ENCODE measurements at places on chromosomes 12 and 14.

DNA sequence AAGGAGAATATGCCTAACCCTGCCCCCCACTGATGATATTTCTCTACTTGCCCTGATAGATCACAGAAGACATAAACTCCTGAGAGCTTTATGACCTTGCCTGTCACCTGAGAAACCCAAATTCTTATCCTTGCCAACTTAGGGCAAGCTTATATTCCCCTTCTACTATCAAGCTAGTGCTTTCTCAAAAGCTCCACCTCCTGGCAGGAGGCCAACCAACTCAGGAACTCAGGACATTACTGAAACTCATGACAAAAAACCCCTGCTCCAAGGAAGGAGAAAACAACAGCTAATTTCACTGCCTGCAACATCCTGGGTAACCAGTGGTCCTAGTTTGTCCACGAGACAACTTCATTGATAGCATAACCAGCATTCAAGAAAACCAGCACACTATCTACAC lies 60.9 kb upstream of the FSCB start:
- DNase-seq = no peak

GRCh38 chr14:68337279-68337678 lies 455.6 kb downstream of the ZFP36L1 start:
- DNase-seq = no peak

DNA sequence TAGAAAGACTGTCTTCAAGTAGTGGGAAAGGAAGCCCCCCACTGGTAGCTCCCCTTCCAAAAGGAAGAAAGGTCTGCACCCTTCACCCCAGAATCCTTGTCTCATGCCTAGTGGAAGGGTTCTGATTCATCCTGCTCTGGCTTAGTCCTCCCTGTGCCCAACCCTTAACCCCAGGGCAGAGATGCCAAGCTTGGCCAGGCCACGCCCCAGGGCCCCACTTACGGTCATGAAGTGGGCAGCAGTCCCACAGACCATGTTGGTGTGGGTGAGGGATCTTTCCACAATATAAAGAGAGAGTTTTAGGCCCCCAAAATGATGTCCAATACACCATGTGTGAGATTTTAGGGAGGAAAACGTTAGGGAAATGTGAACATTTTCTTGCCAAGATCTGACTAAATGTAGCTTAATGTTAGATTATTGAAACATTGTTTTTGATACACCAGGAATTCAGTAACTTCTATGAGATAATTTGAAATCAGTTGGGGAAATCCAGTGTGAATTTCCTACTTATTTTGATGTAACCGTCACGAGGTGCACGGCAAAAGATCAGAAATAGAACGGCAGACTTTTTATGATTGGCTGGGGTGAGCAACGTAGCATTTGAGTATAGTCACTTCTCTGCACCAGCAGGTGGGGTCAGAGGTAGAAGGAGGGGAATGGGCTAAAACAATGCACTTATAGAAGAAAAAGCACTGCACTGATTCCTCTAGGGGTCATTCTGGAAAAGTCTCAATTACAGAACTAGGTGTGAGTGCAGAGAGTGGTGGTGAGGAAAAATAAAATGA lies 8.2 kb upstream of the SSPN start:
- no peak for DNase-seq

GRCh38 chr12:29505122-29505521 lies 7.6 kb upstream of the OVCH1 start:
- DNase-seq = no peak

DNA sequence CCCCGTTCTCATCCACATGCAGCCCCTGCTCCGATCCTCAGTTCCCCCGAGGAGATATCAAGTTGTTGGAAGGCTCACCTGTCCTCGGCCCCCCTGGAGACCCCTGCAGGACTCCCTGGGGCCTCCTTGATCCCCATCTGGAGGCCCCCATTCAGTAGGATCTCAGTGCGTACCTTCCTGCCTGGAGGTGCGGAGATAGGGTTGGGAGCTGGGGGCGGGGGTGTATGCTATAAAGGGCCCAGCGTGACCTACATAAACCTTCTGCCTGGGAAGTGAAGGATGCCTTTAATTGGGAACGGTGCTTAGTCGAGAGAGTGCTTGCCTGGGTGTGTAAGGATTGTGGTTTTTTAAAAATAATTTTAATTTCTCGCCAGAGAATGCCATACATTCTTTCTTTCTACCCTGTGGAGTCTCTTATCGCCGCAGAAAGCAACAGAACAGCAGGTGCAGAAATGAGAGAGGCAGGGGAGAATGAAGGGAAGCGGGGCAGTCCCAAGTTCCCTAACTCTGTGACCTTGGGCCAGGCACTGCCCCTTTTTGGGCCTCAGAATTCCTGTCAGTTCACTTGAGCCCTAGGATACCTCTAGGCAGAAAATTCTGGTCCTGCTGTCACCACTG lies 153.7 kb downstream of the TSPAN9 start:
- DNase-seq = no peak

DNA sequence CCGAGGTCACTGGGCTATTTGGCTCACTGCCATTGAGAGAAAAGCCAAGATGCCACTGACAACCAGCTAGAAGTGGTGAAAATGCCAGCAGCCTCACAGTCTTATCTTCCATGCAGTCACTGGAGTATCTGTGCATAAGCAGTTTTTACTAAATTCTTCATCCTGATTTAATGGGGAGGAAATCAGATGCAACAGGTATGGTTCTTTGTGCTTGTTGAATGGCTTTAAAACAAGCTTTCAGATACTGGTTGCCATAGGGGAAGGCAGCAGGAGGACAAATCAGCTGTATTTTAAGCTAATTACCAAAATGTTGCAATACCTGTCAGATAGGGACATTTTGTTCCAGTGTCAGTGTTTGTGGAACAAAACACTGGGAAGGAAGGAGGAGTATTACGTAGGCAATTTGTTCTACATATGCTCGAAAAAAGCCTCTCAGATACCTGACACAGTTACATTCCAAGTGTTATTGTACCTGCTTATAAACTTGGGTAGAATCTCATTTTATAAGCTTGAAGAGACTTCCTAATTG lies 54.1 kb upstream of the ARHGAP5 start:
- DNase-seq = peak; percentile 14

- DNase-seq = no peak
Observed at GRCh38 chr12:122189626-122190475, 6.9 kb downstream of the LRRC43 start.

- no peak for DNase-seq
Observed at GRCh38 chr12:119949594-119949993, 39.4 kb upstream of the BICDL1 start.

DNA sequence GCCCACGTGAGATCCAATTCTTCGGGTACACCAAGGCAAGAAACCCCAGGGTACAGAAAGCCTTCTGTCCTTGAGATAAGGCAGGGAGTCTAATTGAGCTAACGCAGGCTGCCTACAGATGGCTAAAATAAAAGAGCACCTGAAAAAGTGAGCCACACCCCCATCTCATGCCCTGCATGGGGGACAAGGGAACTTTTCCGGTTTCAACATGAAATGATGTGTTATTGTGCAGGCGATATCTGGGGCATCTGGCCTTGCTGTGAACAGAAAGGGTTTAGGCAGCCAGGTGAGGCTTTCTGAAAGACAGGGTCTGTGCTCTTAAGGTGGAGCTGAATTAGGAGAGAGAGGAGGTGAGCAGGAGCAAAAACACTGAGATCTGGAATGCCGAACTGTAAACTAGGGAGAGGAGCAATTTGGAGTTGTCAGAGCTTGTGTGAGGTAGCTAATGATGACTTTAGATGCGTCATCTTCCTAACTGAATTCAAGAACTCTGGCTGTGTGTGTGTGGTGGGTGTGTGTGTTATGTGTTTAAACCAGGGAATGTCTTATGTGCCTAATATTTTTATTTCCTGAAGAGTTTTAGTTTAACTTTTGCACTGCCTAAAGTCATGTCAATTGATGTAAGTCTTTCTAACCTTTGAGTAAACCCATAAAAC lies 20.1 kb upstream of the LDHB start:
- no peak for DNase-seq

DNA sequence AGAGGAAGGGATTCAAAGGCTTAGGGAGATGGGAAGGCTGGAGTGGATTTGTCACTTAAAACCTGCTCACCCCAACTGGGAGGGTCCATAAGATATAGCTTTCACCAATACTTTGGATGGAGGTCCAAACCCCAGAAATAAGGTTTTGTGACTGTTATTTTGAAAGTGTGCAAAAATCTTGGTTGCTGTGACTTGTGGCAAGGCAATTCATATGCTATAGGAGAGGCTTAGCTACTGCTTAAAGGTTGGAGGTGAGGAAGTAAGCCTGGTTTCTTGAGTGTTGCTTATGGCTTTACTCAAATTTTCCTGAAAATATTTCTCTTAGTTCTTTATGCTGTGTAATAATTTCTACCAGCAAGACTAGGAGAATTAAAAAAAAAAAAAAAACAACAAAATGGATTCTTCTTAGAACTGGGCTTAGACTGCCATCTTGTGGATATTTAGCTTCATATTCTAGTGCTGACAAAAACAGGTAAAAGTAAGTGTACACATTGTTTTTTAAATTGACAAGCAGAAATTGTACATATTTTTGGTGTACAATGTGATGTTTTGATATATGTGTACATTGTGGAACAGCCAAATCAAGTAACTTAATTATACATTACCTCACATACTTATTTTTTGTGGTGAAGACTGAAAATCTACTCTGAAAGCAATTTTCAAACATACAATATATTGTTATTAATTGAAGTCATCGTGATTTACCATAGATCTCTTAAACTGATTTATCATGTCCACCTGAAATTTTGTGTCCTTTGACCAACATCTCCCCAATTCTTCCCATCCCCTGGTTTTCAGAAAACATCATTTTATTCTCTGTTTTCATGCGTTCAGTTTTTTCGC lies 23.0 kb downstream of the PDE6H start:
- peak; percentile 56 for DNase-seq

GRCh38 chr14:69345402-69345801 lies 52.7 kb downstream of the ERH start:
- DNase-seq = no peak

DNA sequence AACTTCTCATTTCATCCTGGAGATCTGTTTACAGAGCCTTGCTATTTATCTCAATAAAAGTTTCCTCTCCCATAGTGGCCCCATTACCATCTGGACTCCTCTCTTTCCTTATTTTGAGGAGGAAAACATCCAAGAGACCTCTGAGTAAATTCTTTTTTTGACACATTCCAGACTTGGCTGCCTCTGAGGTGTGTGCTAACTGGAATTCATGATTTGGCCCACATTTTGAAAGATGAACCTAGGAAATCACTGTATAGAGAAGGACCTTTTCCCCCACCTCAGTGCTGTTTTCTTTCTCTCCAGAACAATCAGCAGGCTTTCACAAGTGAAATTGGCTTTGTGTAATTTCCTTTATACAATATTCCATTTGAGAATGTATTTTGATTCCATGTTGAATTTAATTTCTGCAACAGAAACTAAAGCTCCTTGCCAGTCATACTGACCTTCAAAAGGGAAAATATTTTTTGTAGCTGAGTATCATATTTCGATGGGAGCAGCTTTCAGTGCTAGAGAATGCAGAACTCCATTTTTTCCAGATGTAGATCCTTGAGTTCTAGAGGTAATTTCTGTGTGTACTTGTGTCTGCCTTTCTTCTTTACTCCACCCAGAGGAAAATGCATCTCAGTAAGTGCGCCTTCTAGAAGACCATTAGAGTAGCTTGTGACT lies 244.9 kb upstream of the RGS6 start:
- DNase-seq = peak; percentile 53

DNA sequence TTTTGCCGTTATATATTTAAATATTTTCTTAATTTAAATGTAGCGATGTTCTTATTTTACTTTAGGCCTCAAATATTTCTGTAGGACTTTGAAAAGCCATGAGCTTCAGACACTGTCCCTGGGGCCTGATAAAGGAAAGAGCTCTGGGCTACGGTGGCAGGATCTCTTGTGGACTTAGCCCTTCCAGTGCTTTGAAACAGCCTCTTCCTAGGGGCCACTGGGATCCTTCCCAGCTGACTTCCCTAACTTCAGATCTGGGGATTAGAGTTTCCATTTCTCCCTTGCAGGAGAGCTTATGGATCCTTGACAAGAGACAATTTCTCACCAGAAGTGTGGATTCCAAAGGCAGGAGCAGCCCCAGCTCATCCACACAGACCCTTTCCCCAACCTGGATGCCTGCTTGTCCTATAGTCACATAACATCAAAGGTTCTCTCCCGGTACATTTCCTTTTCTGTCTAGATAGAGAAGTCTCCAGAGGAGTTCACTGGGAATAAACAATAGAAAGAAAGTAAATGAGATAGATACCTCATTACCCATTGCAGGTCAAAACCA lies 221.4 kb downstream of the TTC6 start:
- DNase-seq = no peak

- DNase-seq = no peak
Observed at GRCh38 chr14:30985796-30986195, 39.7 kb upstream of the AP4S1 start.

DNA sequence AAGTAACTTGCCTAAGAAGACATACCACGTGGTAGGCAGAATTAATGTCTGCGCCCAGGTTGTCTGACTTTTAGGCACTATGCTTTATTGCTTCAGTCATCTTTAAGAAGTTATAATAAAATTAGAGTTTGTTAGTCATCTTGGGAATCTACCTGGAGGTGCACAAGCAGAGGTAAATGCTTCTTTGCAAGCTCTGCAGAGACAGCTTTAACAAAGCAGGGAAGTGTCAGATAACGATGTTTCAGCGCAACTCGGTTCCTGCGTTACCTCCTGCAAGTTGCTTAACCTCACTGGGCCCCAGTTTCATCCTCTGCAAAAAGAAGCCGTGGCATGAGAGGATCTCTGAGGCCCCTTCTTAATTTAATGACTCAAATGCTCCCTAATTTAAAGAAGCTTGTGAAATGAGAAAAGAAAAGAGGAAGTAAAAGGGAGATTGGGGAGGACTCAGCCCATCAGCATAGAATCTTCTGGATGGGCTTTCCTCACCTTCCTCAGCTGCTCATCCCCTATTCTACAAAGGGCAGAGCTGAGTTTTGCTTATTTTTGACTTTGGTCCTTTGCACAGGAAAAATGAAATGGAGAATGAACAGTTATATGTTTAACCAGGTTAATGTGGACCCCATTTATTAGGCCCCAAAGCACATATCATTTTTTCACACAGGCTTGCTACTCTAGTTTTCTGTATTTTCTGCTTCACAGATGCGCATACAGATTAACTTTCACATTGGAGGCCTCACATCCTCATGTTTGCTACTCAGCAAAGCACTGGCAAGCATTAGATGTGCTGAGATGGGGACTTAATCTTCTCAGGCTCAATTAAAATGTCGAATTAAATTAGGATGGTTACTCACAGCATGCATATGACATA lies 5.1 kb downstream of the ARHGDIB start:
- no peak for DNase-seq

DNA sequence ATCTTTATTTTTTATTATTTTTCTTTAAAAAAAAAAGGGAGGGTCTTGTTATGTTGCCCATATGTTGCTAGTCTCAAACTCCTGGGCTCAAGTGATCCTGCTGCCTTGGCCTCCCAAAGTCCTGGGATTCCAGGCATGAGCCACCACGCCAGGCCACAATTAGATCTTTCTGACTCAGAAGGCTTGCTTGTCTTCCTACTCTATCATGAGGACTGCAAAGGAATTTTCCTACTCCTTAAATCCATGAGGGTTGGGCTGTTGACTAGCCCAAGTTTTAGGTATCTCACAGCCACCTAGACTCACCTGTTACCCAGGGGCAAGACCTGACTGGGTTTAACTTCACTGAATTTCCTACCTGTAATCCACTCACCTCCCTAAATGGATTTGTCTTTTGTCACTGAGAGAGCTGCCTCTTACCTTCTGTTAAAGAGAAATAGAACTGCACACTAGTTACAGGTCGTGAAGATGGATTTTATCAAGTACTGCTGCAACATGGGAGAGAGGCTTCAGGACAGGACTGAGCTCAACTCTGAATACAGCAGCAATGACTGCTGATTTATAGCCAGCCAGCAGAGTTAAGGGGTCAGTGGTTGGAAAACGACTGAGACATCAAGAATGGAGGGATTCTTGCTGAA lies 72.3 kb downstream of the B4GALNT3 start:
- DNase-seq = no peak

All from fibroblast of gingiva (primary cell).